Posterior vena cava (tissue), 2 donors: ENCODE measurements at places on chromosomes 5 and 9. TPM values are rescaled to one million over a fixed set of nuclear protein-coding genes. Genes with fewer than 3 reads are reported as not detected.
A peak's percentile ranks its signal among the peaks of the same experiment; 100 is the strongest.

- no peak for DNase-seq
Observed at GRCh38 chr5:4099386-4099785, 503.8 kb downstream of the IRX1 start.

GRCh38 chr9:135391759-135392158 lies 87.8 kb upstream of the PPP1R26 start:
- no peak for DNase-seq

DNA sequence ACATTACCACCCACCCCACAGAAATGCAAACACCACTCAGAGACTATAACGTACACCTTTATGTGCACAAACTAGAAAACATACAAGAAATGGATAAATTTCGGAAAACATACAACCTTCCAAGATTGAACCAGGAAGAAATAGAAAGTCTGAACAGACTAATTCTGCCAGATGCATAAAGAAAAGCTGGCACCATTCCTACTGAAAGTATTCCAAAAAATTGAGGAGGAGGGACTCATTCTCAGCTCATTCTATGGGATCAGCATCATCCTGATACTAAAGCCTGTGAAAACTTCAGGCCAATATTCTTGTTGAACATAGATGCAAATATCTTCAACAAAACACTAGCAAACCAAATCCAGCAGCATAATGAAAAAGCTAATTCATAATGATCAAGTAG lies 115.1 kb upstream of the CD180 start:
- DNase-seq, result no peak

GRCh38 chr5:9441610-9442009 lies 104.3 kb downstream of the SEMA5A start:
- DNase-seq, result no peak

DNA sequence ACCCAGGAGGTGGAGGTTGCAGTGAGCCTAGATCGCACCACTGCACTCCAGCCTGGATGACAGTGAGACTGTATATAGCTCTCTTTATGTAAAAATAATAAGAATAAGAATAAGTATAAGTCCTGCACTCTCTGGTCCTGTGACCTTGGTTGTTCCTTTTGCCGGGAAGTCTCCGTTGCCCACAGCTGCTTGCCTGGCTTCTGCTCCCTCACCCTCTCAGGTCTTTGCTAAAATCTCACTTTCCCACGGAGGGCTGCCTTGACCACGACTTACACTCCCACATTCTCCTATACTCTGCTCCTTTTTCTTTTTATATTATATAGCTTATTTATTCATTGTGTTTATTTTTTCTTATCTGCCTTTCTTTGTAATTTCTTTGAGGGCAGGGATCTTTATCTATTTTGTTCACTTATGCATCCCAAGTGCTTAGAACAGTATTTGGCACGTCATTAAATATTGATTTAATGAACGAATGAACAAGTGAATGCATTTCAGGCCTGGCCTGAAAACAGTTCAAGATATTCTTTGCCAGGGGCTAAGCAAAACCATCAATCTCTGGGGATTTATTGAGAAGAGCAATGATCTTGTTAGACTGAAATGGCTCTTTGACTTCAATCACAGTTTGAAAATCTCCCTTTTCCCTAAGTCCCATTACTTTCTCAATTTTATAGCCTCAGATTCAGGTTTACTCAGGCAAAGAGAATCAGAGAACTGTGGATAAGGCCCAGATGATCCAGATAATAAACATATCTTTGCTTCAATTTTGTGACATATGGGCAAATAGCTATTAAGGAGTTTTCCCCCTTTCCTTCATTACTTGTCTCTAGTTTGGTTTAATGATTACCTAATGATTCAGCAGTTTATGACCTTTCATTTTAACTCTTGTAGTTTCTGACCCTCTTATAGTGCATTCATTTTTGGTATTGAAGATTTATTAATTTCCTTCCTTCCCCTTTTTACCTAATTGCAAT lies 60.8 kb upstream of the TMC1 start:
- no peak for DNase-seq

DNA sequence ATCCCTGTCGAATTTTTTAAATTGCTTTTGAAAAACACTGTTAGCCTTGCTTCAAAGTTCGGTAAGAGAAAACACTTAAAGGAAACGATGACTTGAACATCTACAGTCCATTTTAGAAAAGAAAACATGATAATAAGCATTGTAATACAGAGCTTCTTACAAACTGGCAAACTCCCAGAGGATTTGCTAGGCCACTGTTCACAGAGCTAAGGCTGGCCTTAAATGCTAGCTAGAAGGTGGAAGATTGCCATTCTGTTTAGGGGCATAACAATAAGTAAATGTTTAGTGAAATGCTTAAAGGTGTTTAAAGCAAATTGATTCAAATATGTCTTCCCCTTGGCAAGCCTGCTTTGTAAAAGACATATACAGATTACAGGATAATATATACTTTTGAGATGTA lies 169.6 kb downstream of the TLE4 start:
- no peak for DNase-seq

DNA sequence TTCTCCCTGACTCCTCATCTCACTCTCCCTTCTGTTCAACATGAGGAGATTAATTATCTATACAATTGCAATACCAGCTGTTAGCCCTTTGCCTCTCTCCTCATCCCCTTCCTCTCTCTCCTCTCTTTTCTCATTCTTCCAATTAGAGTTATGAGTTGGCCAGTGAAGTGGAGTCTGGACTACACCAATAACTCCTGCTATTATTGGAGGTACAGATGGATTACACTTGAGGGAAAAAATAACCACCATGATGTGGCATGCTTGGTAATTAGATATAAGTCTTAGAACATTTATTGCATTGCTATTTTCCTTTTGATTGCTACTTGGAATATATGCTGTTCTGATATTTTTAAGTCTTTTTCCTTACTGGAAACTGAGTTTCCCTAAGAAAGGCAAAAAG lies 159.2 kb downstream of the FRMD3 start:
- no peak for DNase-seq

HSD17B3 gene
- total RNA-seq, result not detected

GRCh38 chr9:89642789-89643188 lies 38.0 kb downstream of the GADD45G start:
- peak; percentile 48 for DNase-seq

COL5A1 gene
- 71.1 TPM for total RNA-seq

- no peak for DNase-seq
Observed at GRCh38 chr9:131419716-131420115, 25.8 kb downstream of the PRRC2B start.

GRCh38 chr5:88827997-88828396 lies 55.0 kb downstream of the MEF2C start:
- DNase-seq, result no peak

DNA sequence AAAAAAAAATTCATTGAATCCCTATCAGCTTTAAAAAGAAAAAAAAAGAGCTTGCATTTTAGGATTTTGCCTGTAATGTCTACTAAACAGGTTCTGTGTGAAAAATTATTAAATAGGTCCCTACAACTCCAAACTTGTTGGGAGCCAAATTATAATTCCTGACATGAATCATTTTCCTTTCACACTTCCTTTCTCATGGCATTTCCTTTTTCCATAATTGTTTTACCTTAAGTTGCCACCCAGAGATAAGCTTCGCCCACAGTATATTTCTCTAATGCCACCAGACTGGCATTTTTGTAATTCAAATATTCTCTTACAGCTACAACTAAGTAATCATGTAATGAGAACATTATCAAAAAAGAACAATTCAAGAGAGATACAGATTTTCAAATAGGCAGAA lies 348.8 kb downstream of the EFNA5 start:
- no peak for DNase-seq

DNA sequence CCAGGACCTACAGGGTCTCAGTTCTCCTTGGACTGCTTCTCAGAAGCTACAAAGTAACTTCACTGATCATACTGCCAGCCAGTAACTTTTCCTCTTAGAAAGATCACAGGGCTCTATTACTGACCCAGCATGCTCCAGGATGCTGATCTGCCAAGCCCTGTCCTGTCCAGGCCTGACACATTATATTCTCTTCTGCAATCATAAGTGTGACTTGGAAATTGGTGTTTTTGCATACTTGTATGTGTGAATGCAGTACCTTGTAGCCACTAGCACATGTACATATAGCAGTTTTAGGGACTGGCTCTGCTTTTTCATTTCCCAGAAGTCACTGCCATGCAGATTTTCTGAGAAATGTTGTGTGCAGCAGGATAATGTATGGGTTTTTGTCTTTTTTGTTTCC lies 40.1 kb upstream of the CCNH start:
- no peak for DNase-seq

DNA sequence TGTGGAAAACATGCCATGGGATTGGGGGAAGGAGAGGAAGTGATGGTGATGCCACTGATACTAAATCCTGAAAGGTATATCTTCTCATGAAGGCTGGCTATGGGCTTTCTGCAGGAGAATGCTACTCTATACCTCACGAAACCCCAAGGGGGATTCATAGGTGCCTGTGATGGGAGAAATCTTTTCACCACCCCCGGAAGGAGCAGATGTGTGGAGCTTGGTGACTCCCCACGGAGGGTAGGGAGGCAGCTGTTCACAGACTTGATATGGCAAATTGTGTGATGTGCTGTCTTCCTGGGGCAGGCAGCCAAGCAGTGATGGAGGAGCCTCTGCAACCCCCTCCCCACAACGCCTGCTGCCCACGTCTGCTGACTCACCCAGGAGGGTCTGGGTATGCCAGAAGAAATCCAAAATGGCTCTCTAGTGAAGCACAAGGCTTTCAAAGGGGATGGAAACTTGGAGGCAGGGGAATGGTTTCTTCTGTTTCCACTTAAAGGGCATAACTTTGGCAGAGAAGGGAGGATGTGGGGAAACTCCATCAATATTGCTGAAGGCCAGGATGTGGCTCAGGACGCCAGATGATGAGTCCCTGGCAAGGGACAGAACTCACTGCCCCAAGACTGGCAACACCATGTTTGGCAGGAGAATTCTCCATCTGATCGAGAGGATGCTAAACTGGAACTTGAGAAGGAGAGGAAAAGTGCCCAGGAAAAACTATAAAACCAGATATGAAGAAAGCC lies 188.3 kb downstream of the GABBR2 start:
- no peak for DNase-seq

GRCh38 chr5:115578657-115579056 lies 23.6 kb downstream of the TICAM2 start:
- no peak for DNase-seq

STING1 gene
- total RNA-seq, result 91.5 TPM

PCDHA2 gene
- 0.14 TPM for total RNA-seq

ANKRD20A1 gene
- total RNA-seq, result 2.2 TPM

GRCh38 chr5:119361594-119362125 lies 5.8 kb downstream of the TNFAIP8 start:
- no peak for DNase-seq

GRCh38 chr5:79173626-79174025 lies 62.0 kb downstream of the BHMT start:
- DNase-seq, result no peak

DNA sequence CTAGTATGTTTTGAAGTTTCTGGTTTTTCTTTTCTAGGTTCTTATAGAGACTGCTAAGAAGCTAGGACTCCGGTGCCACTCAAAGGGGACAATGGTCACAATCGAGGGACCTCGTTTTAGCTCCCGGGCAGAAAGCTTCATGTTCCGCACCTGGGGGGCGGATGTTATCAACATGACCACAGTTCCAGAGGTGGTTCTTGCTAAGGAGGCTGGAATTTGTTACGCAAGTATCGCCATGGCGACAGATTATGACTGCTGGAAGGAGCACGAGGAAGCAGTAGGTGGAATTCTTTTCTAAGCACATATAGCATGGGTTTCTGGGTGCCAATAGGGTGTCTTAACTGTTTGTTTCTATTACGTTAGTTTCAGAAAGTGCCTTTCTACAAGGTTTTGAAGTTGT lies 52.2 kb downstream of the MTAP start:
- DNase-seq, result no peak

GRCh38 chr5:52922384-52922783 lies 66.8 kb upstream of the ITGA2 start:
- DNase-seq, result no peak

DRD1 gene
- total RNA-seq, result 0.29 TPM

DNA sequence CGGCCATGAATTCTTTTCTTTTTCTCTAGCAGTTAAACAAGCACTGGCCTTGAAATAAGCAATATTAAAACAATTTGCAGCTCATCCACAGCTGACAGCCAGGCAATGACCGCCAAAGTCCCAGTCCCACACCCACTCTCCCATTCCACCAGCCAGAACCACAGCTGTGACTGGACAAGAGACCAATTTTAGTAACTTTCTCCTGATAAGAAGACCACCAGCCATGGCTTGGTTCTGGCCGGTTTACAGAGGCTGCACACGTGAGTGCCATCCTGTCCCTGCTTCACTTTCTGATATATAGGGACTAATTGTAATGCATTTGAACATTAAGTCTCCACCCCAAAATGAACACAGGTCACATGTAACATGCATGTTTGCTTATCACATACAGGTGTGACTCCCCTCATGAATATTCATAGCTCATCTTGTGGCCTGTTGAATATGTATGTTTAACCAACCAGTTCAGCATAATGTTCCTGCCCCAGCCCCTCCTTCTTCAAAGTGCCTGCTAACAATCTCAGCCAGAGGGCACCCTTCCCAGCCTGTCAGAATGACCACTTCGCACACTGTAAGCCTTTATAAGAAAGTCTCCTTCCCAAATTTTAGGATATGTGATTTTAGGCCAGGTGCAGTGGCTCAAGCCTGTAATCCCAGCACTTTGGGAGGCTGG lies 23.9 kb upstream of the FANCC start:
- DNase-seq, result no peak

PCDHA4 gene
- total RNA-seq, result 0.48 TPM

SEMA4D gene
- 14.1 TPM for total RNA-seq

- DNase-seq, result peak; percentile 95
Observed at GRCh38 chr9:83978992-83979811, 813 bp downstream of the HNRNPK start.

DNA sequence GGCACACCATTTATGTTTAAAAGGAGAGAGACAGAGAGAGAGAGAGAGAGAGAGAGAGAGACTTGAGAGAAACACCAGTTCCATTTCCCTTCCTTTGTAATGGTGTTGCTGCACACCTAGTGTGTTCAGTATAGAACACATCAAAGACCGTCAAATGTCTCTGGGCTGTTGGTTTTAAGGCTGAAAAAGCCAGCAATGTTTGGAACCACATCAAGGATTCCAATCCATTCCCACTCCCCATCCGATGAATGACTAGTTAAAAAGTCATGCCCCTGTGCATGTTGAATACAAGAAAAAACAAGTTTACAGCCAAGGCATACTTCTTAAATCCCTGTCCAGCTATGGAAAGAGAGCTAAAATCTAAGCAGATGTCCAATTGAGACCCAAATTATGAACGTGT lies 83.0 kb upstream of the IFNE start:
- DNase-seq, result no peak

FBLL1 gene
- 0.24 TPM for total RNA-seq

DNA sequence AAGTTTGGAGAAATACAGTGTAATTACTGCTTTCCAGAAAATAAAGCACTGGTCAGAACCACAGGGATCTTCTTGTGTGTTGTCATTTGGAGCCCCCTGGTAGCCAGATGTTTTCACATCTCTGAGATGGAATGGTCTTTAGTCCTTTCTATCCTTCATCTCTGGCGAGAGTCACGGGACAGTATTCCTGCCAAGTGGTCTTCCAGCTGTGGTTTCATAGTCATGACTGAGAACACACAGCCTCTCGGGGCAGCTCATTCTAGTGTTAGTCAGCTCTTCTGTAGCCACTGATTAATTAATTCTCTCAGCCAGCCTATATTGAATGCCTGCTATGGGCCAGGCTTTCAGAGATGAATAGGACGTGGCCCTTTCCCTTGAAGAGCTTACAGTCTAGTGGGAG lies 34.1 kb downstream of the HMGXB3 start:
- no peak for DNase-seq
